ENCODE measurements at places on chromosomes 3 and 15. TPM values are rescaled to one million over a fixed set of nuclear protein-coding genes. Genes with fewer than 3 reads are reported as not detected.

- no peak for DNase-seq
Measured at GRCh38 chr15:70137967-70138366, 40.2 kb upstream of the TLE3 start.

DNA sequence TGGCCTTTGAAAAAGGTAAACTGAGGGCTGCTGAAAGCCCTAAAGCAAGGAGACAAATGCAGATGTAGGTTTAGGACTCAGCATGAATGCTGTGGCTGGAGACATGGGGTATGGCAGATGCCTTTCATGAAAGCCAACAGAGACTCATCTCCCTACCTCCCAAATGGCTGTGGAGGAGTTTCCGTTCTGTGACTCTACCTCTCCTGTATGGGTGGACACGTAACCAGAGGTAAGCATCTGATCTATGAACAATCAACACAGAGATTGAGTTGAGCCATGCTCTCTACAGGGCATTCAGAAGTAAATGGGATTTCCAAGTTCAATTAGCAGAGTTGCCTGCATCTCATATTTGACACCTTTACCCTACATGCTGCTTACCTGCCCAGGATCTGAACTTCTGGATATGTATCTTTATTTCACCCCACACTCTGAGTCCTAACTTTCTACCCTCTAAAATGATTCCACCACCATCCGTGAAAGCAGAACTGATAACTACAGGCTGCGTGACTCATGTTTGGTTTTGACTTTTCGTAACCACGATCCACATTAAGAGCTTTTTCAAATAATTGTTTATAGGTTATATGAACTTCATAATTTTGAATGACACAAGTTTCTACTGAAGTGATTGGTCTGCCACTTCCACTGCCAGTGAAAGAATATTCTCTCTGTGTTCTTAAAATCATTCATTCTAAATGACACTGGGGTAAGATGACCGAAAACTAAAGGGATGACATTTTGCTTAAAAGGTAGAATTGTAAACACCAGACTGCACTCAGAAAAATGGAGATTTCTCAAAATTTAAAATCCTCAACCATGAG is 1058.7 kb downstream of the FHIT start:
- no peak for DNase-seq

DNA sequence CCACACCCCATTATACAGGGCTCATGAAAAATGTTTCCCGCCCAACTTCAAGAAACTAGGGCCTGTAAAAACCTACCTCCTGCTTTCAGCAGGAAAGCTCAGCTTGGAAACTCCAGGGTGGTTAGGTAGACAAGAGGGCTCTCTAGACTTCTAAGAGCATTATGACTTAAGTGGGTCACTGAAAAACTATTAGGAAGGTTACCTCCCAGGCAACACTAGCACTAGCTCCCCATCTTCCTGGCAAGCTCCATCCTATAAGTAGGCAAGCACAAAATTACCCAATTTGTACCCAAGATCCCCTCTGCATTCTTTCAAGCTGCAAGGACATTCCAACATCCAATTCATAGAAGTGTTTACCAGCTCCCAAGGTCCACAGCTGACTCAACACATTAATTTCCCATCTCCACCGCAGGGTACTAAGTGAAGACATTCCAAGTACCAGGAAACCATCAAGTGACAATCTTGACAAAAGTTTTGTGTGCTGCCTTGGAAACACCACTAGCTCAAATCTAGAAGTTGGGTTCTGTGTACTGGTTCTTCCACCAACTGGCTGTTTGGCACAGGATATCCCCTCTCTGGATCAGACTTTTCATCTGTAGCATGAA is 46.9 kb downstream of the WNT5A start:
- DNase-seq = no peak

GRCh38 chr15:72754096-72754495 is 29.5 kb downstream of the ADPGK start:
- no peak for DNase-seq

SKIC8 gene
- total RNA-seq = 42.4 TPM

GRCh38 chr15:31887246-31887645 is 143.1 kb upstream of the CHRNA7 start:
- DNase-seq = no peak

CYP1A2 gene
- total RNA-seq = not detected

- no peak for DNase-seq
Measured at GRCh38 chr15:70376929-70377691, 279.4 kb upstream of the TLE3 start.

DNA sequence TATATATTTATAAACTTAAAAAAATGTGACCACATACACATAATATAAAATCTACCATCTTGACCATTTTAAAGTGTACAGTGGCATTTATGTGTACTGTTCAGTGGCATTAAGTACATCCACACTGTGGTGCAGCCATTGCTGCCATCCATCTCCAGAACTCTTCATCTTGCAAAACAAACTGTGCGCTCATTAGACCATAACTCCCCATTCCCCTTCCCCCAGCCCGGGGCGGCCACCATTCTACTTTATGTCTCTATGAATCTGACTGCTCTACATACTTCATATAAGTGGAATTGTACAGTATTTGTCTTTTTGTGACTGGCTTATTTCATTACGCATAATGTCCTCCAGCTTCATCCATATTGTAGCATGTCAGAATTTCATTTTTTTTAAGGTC is 47.8 kb downstream of the CTXND1 start:
- no peak for DNase-seq

TRIM42 gene
- not detected for total RNA-seq

GRCh38 chr3:106635826-106636225 is 741.4 kb upstream of the CCDC54 start:
- DNase-seq = no peak

- DNase-seq = no peak
Measured at GRCh38 chr3:111571907-111572460, 23.2 kb downstream of the ZBED2 start.

HACD3 gene
- total RNA-seq = 36.5 TPM

GRCh38 chr15:69508659-69509058 is 56.0 kb downstream of the RPLP1 start:
- DNase-seq = no peak

DYNLT2B gene
- total RNA-seq = 6.0 TPM

GRCh38 chr3:196323016-196323415 is 5.0 kb upstream of the DYNLT2B start:
- DNase-seq = no peak

DNA sequence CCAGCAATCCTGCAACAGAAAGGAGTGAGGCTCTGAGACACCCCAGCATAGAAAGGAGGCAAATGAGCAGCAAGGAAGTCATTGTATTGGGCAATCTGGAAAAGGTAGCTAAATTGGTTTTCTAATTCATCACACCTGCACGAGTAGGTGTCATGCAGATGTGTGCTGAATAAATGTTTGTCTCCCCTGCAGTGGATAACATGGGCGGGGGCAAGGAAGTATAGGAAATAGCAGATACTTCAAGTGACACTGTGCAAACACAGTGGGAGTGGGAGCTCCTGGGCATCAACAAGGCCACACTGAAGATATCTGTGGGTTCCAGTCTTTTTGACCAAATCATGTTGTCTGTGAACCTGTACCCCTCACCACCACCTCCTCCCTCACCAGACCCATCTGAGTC is 14.4 kb upstream of the HTR3E start:
- no peak for DNase-seq

DNA sequence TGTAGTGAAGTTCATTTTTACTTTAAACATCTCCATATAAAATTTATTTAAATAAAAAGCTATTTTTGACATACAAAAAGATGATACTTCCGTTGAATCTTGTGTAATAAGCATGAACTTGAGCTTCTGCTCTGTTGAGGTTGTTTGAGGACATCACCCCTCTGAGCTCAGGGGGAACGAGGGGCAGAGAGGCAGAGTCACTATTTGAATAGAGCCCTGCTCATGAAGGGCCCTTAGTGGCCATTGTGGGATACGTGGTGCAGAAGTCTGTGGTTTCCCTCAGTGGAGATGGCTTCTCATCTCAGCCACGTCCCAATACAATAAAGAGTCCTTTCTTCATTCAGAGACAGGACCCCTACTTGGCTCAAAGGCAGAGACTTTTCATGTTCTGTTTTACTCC is 10.6 kb downstream of the CEMIP start:
- no peak for DNase-seq

DNA sequence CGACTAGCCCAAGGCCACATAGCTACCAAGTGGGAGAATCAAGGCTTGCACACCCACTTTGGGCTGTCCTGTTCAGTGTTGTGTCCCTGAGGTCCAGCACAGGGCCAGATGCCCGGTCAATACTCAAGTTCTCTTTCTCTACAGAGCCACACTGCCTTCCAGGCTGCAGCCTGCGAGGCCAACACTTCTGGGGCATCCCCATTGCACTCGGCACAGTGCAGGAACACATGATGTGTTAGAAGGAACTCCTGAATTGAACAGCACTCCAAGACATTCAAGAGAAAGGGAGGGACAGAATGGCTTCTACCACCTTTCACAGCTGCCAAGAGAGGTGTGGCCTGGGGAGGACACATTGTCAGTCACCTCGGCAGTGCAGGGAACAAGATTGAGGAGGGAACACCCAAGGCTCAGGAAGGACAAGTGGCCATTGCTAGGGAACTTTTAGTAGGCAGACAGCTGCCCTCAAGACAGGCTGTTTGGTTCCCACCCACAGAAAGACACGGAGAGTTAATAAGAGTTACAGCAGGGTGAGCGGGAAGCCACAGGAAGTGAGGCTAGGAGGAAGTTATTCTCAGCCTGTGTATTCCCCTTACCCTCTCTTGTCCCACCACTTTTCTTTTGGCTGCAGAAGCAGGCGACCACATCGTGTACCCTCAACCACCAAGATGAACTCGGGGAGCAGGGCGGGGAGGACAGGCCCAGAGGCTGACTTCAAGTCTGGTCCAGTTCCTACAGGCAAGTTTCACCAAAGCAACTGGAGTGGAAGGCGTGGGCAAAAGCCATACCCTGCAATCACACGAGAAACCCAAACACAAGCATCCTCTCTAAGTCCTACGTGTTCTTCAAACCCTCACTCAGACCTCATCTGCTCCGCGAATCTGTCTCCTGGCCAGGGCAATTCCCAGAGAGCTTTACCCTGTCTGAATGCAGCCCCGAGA is 69.4 kb downstream of the SRGAP3 start:
- no peak for DNase-seq

- no peak for DNase-seq
Measured at GRCh38 chr3:188088948-188089685, 64.8 kb upstream of the LPP start.

- no peak for DNase-seq
Measured at GRCh38 chr15:28901987-28902745, 16.4 kb downstream of the APBA2 start.

DPPA2 gene
- total RNA-seq = not detected

GRCh38 chr3:126745760-126746394 is 41.8 kb downstream of the CHCHD6 start:
- DNase-seq = peak; percentile 70

ITGA11 gene
- 0.88 TPM for total RNA-seq

Measured in Peyer's patch (tissue), 4 donors.